RWPE1 (cell line): ENCODE measurements at places on chromosomes 2 and 18.

GRCh38 chr2:43406651-43407279 lies 180.4 kb upstream of the ZFP36L2 start:
- no peak for DNase-seq

DNA sequence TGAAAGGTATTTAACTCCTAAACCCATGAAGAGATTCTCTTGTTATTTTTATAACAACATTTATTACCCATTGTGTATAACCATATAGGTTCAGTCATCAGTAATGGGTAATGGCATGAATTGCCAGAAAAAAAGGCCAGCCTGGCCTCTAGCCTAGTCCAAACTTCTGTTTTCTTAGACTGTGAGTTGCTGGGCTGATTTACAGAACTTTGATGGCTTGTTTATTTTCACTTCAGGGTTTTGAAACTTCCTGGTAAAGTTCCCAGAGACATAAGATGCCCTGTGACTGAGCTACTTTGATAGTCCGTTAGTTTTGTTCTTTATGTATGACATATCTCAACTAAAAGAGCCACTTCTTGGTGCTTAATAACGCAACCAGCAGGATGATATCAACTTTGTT lies 164.8 kb downstream of the METTL4 start:
- DNase-seq, result no peak

DNA sequence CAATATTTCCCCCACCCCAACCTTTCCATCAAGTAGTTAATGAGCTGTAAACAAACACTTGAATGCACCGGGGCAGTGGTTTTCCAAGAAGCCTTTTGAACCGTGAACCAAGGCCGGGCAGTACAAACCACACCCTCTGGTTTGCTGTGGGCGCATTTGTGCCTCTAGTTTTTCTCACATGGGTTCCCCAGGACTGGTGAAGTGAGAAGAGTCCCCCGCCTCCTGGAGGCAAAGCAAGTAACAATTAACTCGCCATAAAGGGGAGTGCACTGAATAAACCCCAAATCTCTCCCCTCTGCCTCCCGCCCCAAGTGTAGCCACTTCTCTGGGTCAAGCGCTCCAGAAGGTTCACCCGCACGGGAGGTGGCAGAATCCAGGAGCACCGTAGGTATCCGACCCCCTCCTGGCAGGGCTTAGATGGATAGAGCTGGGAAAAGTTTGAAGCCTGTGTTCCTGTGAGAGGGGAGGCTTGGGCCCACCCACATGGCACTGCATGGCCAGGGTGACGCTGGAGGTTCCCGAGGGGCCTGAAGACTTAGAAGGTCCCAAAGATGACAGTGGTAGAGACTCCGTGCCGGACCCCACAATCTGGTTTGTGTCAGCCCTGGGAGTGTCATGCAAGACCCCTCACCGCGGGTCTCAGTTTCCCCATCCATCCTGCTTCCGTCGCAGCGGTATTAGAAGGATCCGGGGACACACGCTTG lies 182.2 kb downstream of the SMAD2 start:
- no peak for DNase-seq

- DNase-seq, result no peak
These were observed 85.0 kb downstream of the IKZF2 start for GRCh38 chr2:213066443-213066743.

- no peak for DNase-seq
These were observed 239.2 kb upstream of the CWC22 start for GRCh38 chr2:180246268-180246667.

- no peak for DNase-seq
These were observed 422.8 kb downstream of the SETBP1 start for GRCh38 chr18:45103319-45104048.

DNA sequence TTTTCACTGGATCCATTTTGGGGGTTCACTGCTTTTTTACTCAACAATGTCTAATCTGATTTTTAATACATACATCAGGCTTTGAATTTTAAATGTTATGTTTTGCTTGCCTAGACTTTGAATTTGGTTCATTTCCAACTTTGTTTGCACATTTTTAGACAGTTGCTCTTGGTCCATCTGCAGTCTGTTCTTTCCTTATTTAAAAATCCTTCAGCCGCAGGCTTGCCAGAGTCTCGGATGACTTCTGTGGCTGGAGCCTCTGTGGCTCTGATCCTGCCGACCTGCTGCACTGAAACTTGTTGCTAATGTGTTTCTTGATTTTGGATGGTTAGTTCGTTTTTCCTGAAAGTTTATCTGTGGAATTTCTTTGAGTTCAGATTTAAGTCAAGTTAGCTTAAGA lies 172.0 kb upstream of the ALKAL2 start:
- DNase-seq, result no peak

DNA sequence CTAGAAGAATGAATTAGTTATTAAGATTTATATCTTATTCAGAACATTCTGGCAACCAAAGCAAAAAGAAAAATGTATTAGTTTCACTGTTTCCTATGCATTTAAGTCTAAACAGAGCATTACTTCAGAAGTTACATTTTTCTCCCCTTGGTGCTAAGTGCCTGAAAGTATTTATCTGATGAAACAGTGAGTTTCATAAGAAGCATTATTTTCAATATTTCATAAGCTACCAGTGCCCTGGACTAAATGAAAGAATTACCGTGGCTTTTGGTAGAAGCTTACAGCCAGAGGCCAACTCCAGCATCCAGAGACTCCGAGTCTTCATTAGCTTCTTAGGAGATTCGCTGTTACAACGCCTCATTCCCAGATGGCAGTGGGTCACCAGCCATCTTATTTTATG lies 97.6 kb downstream of the LYPD6B start:
- no peak for DNase-seq
